ENCODE measurements at places on chromosomes 13 and 19. TPM values are rescaled to one million over a fixed set of nuclear protein-coding genes. Genes with fewer than 3 reads are reported as not detected.
A peak's percentile ranks its signal among the peaks of the same experiment; 100 is the strongest.

ZIK1 gene
- polyA plus RNA-seq, result 5.6 TPM

ZNF583 gene
- polyA plus RNA-seq, result 6.2 TPM

ZNF850 gene
- 1.5 TPM for polyA plus RNA-seq

CTXN1 gene
- 1.6 TPM for polyA plus RNA-seq

PDE4C gene
- 3.7 TPM for polyA plus RNA-seq

DNA sequence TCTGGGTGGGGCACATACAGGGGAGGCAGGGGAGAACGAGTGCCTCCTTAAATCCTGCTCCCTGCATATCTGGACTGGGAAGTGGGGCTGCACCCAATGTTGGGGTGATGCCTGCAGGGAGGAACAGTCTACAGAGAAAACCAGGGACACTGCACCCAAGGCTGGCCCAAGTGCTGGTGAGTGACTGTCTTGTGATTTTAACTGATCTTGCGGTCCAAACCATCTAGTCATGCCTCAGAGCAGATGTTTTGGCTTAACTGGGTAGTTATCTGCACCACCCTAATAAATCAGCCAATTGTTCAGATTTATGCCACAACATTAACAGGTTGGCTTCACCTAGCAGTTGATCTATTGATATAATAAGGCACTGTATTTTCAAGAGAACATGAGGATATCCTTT lies 219.2 kb upstream of the IRS2 start:
- no peak for DNase-seq

GRCh38 chr13:20828539-20829364 lies 55.0 kb upstream of the EEF1AKMT1 start:
- no peak for DNase-seq

GRCh38 chr19:39428283-39429112 lies 7.3 kb downstream of the RPS16 start:
- DNase-seq, result peak; percentile 83

GRCh38 chr13:75181906-75182305 lies 300.1 kb downstream of the TBC1D4 start:
- peak; percentile 54 for DNase-seq

- DNase-seq, result no peak
Observed at GRCh38 chr19:16836115-16837034, 7.2 kb downstream of the SIN3B start.

DNA sequence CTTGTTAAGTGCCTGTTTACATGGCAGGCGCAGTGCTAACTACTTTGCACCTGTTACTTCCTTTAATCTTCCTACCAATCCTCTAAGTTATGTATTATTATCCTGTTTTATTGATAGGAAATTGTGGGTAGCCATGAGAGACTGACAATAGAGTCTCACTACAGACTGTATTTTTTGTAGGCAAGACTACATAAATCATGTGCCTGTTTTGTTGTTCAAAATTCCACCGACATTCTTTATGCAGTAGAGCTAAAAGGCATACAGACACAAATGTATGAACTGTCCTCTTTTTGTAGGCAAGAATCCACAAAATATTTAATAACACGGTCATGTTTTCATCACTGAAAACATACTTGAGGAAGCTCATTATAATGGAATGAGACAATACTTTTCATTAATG lies 205.5 kb downstream of the NALCN start:
- no peak for DNase-seq
